Lung (tissue), 17 donors: ENCODE measurements at places on chromosomes 6 and 20.

DNA sequence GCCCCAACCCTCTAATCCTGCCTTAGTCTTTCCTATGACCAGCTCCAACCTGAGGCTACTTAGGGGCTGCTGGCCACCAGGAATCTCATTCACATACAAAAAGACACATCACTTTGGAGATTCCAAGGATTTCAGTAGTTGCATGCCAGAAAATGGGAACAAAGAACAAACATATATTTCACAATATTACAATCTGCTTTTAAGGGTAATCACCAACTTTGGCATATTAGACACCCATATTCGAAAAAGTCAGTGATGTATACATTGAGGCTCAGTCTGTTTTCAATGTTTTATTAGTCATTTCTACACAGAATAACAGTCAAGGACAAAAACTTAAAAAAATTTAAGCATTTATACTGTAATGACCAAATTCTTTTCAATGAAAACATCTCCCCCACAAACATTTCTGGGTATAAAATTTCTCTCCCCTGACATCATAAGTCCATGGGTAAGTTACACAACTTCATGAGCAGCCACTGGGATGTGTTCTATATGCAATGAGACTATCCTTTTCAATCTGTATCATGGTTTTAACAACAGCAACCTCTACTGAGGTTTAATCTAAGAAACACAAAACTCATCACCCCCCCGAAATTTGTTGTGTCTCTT is 103.5 kb downstream of the MAP7 start:
- no peaks in the 10 kb centered on the region for H3K27me3 ChIP-seq
- H3K4me3 ChIP-seq, result no peak overlapping the region
- no peaks in the 10 kb centered on the region for H3K4me1 ChIP-seq
- no peak for DNase-seq
- H3K36me3 ChIP-seq, result no peaks in the 10 kb centered on the region
- H3K27ac ChIP-seq, result no peak overlapping the region

GRCh38 chr6:148445116-148445515 is 102.5 kb downstream of the SASH1 start:
- H3K27ac ChIP-seq, result no peak overlapping the region
- H3K36me3 ChIP-seq, result no peaks in the 10 kb centered on the region
- H3K4me1 ChIP-seq, result peaks cover 3% of the 10 kb centered on the region
- no peak for DNase-seq

GRCh38 chr20:61664556-61665320 is 400.9 kb downstream of the TAF4 start:
- no peaks in the 10 kb centered on the region for H3K27me3 ChIP-seq
- no peak overlapping the region for H3K27ac ChIP-seq
- H3K4me3 ChIP-seq, result no peak overlapping the region
- no peaks in the 10 kb centered on the region for H3K36me3 ChIP-seq
- H3K4me1 ChIP-seq, result no peaks in the 10 kb centered on the region

DNA sequence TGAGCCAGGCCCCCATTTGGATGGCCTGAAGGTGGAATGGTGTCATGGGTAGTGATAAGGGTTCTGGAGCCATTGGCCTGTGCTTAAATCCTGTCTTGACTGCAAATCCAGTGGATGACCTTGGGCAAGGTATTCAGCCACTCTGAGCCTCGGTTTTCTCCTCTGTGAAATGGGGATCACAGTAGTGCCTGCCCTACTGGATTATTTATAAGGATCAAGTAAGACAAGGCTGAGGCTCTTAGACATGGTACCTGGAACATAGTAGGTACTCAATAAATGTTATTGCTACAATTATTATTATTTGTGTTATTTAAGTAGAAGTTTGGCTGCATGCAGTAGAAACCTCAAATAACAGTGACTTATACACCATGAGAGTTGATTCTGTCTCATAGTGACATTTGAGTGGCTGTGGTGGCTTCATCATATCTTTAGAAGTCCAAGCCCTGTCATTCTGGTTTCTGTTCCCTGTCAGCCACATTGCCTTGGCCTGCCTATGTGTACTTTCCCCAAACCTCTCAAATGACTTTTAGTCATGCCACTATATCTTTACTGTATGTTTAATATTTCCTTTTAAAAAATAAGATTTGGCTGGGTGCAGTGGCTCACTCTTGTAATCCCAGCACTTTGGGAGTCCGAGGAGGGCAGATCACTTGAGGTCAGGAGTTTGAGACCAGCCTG is 37.6 kb upstream of the CHMP4B start:
- no peaks in the 10 kb centered on the region for H3K4me1 ChIP-seq
- no peak for DNase-seq
- no peaks in the 10 kb centered on the region for H3K27me3 ChIP-seq
- H3K4me3 ChIP-seq, result no peak overlapping the region

GRCh38 chr20:9402141-9402540 is 112.2 kb upstream of the LAMP5 start:
- DNase-seq, result no peak
- H3K4me3 ChIP-seq, result no peak overlapping the region
- no peaks in the 10 kb centered on the region for H3K36me3 ChIP-seq

DNA sequence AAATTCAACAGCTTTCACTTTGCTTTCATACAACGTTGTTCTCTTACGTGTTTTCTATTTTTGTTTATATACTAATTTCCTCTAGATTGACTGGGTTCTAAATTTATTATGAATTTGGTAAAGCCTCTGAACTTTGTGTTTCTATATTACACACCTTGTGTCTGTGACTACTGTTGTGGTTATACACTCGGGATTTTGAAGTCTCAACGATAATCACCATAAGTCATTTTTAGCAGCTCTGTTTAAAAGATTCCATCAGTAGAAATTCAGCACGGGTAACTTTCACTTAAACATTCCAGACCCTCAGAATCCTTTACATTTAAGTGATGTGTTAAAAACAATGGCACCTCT is 31.8 kb upstream of the HBS1L start:
- H3K36me3 ChIP-seq, result no peaks in the 10 kb centered on the region

DNA sequence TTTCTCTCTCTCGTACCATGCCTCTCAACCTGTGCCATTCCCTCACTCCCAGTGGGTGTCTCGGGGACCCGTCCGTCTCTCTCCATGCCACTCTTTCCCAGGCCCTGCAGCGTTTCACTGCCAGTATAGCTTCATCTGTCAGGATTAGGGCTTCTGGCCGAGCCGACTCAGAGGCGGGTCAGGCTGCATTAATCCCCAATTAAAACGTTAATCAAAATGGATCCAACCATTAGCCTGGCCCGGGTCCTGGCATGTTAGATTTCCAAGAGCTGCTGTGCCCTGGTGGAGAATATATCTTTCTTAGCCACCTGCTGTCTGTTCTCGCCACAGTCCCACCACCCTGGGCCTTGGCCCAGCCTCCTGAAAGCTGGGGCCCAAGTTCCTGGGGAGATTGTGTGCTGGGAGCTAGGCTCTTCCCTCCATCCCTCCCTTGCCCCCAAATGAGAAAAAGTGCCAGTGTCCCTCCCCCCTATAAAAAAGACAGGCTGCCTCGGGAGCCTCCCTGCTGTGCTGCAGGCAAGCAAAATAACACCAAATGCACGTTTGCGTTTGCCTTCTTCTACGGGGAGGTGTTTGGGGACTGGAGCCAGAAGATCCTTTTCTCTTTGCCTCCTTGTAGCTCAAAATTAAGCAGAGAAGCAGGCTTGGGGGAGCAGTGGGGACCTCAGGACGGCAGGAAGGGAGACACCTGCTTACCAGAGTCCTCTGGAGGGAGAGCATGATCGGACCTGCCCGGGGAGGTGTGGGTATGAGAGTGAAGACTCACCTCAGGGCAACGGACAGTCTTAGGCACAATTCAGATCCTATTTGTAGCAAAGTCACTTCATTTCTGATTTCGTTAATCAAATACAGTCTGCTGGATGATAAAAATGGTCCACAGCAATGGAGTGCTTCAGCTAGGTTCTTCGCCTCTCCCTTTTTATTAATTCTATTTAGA is 3.0 kb downstream of the KCNG1 start:
- H3K4me3 ChIP-seq, result no peak overlapping the region
- H3K36me3 ChIP-seq, result no peaks in the 10 kb centered on the region
- H3K4me1 ChIP-seq, result peaks cover 6% of the 10 kb centered on the region
- no peak for DNase-seq
- peaks cover 29% of the 10 kb centered on the region for H3K27me3 ChIP-seq
- H3K27ac ChIP-seq, result no peak overlapping the region

GRCh38 chr6:155315516-155315871 is 1.2 kb upstream of the TFB1M start:
- H3K27ac ChIP-seq, result no peak overlapping the region
- no peak for DNase-seq
- H3K4me3 ChIP-seq, result no peak overlapping the region

- H3K4me1 ChIP-seq, result no peaks in the 10 kb centered on the region
- peaks cover 7% of the 10 kb centered on the region for H3K36me3 ChIP-seq
- H3K4me3 ChIP-seq, result no peak overlapping the region
- H3K27ac ChIP-seq, result no peak overlapping the region
- H3K27me3 ChIP-seq, result no peaks in the 10 kb centered on the region
These were observed 91.0 kb downstream of the REPS1 start for GRCh38 chr6:138897031-138897430.

GRCh38 chr20:19589787-19590362 is 168.2 kb upstream of the RIN2 start:
- no peak overlapping the region for H3K4me3 ChIP-seq
- H3K4me1 ChIP-seq, result no peaks in the 10 kb centered on the region
- DNase-seq, result peak; percentile 41
- no peak overlapping the region for H3K27ac ChIP-seq
- H3K27me3 ChIP-seq, result no peaks in the 10 kb centered on the region

DNA sequence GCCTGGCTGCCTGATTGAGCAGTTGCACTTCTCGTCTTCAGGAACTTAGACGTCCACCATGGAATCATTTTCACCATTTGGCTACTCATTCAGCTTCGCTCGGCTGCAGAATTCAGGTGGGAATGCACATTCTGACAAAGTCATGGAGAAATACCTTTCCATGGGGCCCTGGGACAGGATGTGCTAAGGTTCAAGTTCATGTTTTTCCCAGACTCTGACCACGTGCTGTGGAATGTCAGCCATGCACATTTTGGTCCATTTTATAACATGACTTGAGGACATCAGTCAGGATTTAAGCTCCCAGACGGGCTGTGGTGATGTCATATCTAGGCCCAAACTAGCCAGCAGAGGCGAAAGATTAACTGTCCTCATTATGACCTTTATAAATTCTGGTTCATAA is 205.3 kb downstream of the TBXT start:
- no peak overlapping the region for H3K27ac ChIP-seq
- H3K4me3 ChIP-seq, result no peak overlapping the region
- DNase-seq, result no peak
- H3K27me3 ChIP-seq, result no peaks in the 10 kb centered on the region
- no peaks in the 10 kb centered on the region for H3K4me1 ChIP-seq
- no peaks in the 10 kb centered on the region for H3K36me3 ChIP-seq

DNA sequence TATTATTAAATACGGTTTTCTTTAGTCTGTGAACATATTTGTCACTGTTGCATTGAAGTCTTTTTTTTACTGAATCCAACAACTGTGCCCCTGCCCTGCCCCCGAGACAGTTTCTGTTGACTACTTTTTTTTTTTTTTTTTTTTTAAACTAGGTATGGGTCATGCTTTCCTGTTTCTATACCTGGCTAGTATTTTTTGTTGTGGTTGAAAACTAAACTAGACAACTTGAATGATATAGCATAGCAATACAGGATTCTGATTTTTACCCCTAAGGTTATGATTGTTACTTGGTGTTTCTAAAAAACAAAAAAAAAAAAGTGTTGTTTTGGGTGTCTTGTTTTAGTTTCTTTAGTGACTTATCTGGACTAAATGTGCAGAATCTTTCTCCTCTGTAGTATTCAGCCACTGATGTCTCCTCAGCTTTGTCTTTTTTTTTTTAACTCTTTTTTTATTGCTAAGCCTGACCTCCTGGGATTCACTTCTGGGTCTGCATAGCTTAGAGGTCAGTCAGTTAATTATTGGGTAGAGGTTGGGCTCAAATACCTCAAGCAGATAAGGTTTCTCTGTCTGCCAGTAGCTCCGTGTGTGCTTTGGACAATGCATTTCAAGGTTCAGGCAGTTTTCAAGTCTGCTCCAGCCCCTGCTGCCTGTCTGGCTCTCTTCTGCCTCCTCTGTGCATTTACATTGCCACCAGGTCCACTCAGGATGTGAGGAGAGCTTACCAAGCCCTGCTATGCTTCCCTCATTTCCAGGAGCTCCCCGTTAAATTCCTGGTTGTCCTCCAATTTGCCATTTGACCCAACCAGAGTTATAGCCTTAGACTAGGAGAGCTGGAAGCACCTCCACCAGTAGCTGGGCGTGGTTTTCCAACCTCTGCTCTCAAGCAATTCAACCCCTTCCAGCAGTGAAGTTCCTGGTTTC is 91.4 kb downstream of the SYNDIG1 start:
- no peaks in the 10 kb centered on the region for H3K4me1 ChIP-seq
- DNase-seq, result no peak
- no peak overlapping the region for H3K4me3 ChIP-seq
- H3K27ac ChIP-seq, result no peak overlapping the region
- H3K27me3 ChIP-seq, result no peaks in the 10 kb centered on the region

DNA sequence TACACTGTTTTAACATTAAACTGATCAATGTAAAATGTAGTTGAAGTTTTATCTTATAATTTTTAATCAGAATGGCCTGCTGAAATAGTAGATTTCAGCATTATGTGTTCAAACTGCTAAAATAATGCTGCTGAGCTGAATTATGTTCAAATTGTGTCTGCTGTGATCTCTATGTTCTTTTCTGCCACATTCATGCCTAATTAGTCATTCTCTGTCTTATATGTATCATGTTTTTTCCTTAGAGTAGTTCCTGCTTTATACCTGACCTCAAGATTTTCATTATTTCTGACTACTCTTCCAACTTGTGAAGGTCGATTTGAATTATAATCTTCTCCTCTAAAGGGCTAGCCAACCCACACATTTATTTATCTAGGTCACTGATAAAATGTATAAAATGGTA is 476.7 kb upstream of the EPHA7 start:
- H3K4me3 ChIP-seq, result no peak overlapping the region
- H3K27ac ChIP-seq, result no peak overlapping the region
- no peak for DNase-seq
- no peaks in the 10 kb centered on the region for H3K36me3 ChIP-seq
- no peaks in the 10 kb centered on the region for H3K27me3 ChIP-seq

- H3K4me3 ChIP-seq, result peak overlapping the region; percentile 39
- H3K36me3 ChIP-seq, result no peaks in the 10 kb centered on the region
- peak; percentile 96 for DNase-seq
- H3K27me3 ChIP-seq, result peaks cover 10% of the 10 kb centered on the region
- H3K27ac ChIP-seq, result no peak overlapping the region
These were observed 27.9 kb upstream of the ABT1 start for GRCh38 chr6:26568601-26569432.

DNA sequence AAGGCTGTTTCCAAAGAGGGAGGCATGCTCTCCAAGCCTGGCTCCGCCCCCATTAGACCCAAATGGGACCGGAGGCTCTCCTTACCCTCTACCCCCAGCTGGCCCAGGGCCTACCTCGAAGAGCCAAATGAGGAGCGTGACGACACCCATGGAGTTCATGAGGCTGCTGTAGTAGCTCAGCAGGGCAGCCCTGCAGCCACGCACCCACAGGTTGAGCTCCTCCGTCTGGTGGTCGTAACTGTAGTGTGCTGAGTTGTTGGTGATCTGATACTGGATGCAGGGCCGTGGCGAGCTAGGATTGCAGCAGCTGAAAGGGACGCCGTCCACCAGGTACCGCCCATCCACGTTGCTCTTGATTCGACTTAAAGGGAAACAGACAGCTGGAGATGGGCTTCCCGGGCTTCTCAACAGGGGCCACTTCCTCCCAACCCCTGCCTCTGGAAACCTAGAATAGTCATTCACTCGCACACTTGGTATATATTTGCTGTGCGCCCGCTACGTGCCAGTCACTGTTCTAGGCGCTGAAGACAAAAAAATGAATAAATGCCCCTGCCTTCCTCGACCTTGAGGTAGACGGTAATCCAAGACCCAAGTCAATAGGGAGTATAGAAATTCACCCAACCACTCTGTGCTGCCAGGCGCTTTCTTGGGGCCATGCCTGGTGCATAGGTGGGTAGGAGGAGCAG is 18.0 kb downstream of the PRPH2 start:
- no peak overlapping the region for H3K27ac ChIP-seq
- H3K27me3 ChIP-seq, result no peaks in the 10 kb centered on the region
- no peaks in the 10 kb centered on the region for H3K36me3 ChIP-seq
- DNase-seq, result peak; percentile 67
- H3K4me3 ChIP-seq, result no peak overlapping the region
